ENCODE measurements at places on chromosomes 3 and 15.

DNA sequence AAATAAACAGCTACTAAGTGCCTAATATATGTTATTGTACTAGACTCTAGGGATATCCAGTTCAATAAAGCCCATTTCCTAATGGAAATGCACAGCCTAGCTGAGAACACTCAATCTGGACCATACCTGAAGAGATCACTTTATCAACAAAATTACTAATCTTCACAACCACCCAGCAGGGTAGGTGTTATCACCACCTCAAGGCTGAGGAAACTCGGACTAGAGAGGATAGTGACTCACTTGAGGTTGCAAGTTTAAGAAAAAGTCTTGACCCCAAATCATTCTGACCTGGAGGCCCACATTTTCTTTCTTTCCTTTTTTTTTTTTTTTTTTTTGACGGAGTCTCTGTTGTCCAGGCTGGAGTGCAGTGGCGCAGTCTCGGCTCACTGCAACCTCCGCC lies 3.1 kb upstream of the FMN1 start:
- no peak for DNase-seq

DNA sequence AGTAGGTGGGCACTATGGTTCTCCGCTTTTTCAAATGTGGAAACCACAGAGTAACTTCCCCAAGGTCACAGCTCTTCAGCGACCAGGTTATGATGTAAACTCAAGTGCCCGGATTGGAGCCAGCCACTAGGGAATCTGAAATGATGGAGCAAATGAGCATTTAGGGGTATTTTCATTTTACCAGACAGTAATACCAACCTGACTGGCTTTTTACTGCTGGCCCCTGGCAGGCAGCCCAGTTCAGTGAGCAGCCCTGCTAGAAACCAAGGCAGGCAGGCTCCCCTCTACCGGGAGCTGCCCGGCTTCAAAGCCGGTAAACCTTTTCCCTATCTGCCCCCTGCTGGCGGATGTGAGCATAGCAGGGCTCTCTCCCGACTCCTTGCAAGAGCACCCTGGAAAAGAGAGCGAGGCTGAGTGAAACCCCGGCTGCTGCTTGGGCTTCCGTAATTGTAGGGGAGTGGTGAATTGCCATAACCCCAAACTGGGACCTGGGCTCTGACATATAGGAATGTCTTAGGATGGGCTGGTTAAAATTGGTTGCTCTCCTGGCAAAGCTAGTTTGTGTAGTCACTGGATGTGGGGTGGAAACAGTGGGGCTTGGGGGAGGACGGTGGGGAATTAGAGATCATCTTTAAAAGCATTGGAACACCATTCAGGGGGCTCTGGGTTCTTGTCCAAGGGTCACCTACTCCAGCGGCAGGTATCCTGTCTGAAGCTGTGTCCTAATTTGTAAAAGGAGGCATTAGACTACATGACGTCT lies 98.0 kb upstream of the TNFAIP8L3 start:
- peak; percentile 67 for DNase-seq

GRCh38 chr3:109396806-109397205 lies 59.5 kb upstream of the DPPA4 start:
- DNase-seq: no peak

DNA sequence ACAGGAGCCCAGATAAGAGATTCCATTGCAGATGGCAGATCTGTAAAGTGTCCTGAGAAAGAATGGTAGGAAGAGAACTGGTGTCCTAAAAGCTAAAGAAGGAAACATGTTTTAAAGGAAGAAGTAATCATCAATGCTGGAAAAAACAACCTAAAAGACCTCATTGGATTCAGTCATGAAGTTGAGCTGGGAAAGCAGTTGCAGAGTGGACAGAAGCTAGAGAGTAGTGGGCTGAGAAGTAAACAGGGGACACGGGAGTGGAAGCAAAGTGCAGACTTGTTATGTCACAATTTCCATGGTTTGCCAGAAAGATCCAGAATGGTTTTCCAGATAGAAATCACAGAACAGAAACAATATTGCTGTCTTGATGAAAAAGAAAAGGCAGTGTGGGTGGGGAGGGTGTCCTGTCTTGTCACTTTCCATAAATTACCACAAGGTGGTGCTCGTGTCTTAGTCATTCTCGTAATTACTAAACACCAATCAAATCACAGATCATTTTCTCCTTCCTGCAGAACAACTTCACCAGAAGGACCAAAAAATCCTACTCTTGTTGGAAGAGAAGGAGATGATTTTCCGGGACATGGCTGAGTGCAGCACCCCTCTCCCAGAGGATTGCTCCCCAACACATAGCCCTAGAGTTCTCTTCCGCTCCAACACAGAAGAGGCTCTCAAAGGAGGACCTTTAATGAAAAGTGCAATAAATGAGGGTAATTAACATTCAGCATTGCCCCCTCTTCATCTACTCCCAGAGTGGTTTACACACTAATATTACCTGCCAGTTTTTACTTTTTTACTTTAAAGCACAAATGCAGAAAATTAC lies 64.5 kb downstream of the KLHL25 start:
- DNase-seq: peak; percentile 35

- no peak for DNase-seq
These were observed 74.2 kb downstream of the MAGEF1 start for GRCh38 chr3:184637705-184638104.

DNA sequence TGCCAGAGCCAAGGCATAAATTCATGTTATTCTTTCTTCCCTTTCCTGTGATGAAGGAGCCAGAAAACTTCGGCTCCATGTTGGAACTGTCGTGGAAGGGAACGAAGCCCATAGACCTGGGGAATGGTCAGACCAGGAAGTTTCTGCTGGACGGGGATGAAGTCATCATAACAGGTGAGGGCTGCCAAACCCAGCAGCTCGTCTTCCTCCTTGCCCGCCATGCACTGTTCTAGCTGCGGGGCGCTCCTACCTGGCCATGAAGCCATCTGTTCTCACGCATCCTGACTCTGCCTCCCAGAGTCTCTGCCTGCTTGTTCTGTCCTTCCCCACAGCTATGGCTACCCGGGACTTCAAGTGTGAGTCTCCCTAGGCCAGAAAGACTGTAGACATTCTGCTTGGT lies 28.2 kb downstream of the FAH start:
- no peak for DNase-seq

DNA sequence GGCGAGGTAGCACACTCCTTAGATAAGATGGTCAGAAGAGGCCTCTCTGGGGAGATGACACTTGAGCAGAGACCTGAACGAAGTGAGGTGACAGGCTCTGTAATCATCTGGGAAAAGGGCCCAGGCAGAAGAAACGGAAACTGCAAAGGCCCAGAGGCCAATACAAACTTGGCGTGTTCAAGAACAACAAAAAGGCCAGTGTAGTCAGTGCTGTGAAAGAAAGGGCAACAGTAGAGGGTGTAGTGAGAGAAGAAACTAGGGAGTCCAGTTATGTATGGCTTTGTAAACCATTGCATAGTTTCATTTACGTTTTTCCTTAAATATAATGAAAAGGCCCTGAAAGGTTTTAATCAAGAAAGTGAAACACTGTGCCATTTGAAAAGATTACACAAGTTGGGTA lies 31.8 kb downstream of the PLD1 start:
- no peak for DNase-seq

- no peak for DNase-seq
These were observed 16.9 kb upstream of the AGBL1 start for GRCh38 chr15:86062646-86063243.

DNA sequence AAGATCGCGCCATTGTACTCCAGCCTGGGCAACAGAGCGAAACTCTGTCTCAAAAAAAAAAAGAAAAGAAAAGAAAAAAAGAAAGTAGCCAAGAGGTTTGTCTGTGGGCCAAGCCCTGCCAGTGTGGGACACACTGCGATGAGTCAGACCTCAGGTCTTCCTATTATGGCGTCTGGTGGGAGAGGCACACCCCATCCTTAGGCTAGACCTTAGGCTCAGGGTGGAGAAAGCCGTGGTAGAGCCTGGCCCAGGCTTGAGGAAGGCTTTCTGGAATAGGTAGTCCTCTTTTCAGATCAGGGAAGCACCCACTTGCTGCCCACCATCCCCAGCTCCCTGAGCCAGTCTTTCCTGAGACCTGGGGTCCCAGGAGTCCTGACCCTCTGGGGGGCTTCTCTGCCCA lies 6.0 kb downstream of the HEMK1 start:
- DNase-seq: no peak

- DNase-seq: peak; percentile 85
These were observed 17.6 kb downstream of the C15orf62 start for GRCh38 chr15:40787344-40787841.

GRCh38 chr3:14462738-14463137 lies 60.3 kb downstream of the SLC6A6 start:
- peak; percentile 29 for DNase-seq

DNA sequence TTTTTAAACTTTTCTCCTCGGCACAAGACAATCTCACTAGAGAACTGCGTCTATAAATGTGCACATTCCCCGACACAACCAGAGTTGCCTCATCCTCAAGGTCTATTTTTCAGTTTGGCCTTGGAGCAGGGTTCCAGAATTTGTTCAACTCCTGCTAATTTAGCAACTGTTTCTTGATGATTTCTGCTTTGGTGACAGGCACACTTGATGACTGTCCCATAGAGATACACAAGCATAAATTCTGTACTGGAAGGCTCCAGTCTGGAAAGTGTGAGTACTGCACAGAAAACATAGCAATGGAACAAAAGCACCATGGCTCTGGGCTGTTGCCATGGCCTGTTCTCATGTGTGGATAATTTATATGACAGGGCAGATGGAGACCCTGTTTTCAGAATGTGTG lies 379.6 kb upstream of the PDZRN3 start:
- no peak for DNase-seq

- peak; percentile 20 for DNase-seq
These were observed 745.6 kb downstream of the VGLL3 start for GRCh38 chr3:86245360-86245759.

DNA sequence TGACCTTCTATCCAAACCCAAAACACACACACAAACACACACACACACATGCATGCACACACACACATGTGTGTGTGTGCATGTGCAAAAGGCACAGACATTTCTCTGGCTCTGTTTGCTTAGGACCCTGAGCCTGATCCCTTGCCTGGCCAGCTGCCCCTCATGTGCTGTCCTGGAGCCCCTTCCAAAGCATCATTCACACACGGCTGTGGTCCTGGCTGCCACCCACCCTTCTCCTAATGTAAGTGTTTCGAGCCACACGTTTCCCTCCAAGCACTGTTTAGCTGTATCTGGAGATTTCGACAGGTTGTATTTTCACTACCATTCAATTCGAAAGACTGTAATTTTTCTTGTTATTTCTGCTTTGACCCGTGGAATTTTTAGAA lies 45.8 kb upstream of the KLF13 start:
- DNase-seq: no peak

- DNase-seq: no peak
These were observed 7.0 kb upstream of the HHATL start for GRCh38 chr3:42709621-42710020.

DNA sequence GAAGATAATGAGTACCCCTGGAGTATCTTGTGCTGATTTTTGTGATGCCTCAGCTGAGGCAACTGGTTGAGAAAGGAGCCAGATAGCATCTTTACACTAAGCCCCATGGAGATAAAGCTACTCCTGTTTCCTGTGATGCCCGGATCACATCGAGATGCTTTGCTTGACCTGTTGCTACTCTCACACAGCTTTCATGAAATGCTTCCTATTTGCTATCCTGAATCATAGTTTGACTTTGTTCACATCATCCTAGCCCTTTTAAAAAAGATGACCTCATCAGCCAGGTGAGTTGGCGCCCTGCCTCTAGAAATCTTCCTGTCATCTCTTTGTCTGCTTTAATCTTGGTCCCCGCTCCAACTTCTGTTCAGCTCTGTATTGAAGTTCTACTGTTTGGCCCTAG lies 409.6 kb upstream of the TBL1XR1 start:
- peak; percentile 91 for DNase-seq

GRCh38 chr3:190566043-190566933 lies 52.4 kb downstream of the IL1RAP start:
- DNase-seq: no peak

DNA sequence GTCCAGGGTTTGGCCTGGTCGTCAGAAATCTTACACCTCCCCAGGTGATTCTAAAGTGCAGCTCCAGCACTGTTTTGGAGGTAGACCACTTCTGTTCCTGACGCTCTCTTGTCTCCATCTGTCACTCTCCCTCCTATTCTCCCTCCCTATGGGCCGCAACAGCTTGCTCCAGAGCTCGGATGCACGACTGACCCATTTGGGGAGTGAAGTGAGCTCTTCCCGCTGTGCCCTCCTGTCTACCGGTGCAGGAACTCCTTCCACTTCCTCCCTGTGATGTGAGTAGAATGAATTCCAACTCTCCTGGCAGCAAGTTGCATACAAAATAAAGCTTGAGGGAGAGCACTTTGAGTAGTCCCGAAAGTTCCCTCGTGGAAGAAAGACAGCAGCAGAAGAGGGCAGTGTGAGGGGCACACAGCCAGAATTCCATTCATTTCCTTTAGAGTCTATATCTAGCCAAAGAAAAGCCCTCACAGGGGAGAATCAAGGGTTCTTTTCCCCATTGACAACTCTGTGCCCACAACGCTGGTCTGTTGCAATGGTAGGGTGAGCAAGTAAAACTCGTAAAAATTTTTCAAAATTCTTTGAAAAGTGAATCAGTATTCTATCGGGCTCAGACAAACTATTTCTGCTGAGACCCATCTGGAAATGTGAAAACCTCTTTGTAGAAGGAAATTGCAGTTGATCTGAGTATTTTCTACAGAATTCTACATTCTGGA lies 39.9 kb upstream of the BDH1 start:
- no peak for DNase-seq

GRCh38 chr3:102017784-102018183 lies 168.5 kb downstream of the NFKBIZ start:
- DNase-seq: no peak

DNA sequence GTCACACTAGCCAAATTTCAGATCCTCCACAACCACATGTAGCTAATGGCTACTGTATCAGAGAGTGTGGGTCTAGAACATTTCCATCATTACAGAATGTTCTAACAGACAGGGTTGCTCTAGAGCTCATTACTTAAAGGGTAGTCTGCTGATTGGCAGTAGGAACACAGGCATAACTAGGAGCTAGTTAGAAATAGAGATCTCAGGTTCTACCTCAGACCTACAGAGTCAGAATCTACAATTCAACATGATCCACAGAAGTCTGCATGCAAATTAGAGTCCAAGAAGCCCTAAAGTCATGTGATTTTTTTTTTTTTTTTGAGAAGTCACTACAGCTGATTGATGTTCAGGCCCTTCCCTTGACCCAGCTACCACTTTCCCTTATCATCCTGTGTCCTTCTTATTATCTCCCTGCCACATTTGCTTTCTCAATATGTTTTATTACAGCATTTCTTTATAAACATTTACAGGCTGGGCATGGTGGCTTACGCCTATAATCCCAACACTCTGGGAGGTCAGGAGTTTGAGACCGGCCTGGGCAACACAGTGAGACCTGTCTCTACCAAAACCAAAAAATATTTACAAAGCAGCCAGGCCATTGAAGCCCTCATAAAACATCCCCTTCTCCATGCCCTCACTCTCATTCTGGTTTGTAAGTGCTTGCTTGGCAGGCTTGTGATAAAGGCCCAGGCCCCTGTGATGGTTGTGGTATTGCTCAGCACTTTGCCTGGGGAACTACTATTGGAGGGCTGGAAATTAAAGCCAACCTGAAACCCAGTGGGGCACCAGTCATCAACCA lies 3.8 kb upstream of the ABHD5 start:
- no peak for DNase-seq

DNA sequence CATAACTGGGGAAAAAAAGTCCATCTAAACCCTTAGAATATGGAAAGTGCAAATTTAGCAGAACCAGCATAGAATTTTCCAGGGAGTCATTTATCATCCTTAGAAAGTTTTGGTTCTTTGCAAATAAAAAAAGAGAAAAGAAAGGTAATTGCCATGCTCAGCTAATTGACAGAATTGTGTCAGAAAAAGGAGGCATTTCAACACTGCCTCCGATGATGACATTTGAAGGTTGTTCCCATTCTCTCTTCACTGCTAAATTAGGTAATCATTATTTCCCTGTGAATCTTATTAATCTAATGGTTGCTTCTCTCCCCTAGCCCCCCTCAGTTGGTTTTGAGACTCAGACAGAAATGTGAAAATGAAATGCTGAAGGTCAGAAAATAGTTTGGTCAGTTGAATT lies 139.2 kb downstream of the PDCD6IP start:
- DNase-seq: no peak

Measured in NCI-H146 (cell line).